ENCODE measurements at places on chromosomes 2 and 18. TPM values are rescaled to one million over a fixed set of nuclear protein-coding genes. Genes with fewer than 3 reads are reported as not detected.

GRCh38 chr2:133495226-133495625 is 73.0 kb downstream of the NCKAP5 start:
- DNase-seq = no peak

- DNase-seq = peak; percentile 98
Observed at GRCh38 chr2:46984642-46985476, 69.3 kb upstream of the MCFD2 start.

TEKT4 gene
- not detected for total RNA-seq

TUBA4B gene
- total RNA-seq = not detected

TTC39C gene
- total RNA-seq = 24.3 TPM

- no peak for DNase-seq
Observed at GRCh38 chr2:134190807-134191203, 63.1 kb upstream of the MGAT5 start.

DNA sequence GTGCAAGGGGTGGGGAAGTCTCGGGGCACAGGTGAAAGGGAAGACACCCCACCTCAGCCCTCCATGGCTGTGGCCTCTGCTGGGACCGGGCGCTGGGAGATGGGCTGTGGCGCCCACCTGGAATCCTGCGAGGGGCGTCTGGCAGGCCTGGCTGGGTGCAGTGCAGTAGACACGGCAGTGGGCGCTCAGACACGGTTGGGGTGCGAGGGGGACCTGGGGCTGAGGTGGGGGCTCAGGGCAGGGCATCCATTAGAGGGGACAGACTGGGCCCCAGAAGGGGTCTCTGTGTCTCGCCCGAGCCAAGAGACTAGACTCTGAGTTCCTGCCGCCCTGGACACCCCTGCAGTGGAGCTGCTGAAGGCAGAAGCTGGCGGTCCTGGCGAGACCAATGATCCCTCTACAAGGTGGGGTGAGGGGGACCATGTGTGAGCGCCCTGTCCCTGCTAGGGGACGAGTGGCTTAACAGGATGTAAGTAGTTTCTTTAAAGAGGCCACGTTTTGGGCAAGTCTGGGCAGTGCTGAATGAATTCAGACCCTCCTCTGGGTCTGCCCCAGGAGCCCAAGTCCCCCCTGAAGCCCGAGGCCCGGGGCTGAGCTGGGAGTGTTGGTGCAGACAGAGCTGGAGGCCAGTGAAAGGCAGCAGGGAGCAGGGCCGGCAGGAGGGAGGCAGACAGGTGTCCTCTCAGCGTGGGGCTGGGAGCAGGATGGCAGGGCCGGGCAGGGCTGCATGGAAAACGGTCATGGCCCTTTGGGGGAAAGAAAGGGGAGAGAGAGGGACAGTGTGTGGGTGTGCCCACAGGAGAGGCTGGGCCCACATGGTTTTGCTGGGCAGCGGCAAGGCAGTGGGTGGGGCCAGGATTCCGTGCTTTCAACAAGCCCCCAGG is 57.2 kb downstream of the HS6ST1 start:
- DNase-seq = no peak

DHX57 gene
- total RNA-seq = 13.9 TPM
